SK-MEL-5 (cell line): ENCODE measurements at places on chromosomes 4 and X. TPM values are rescaled to one million over a fixed set of nuclear protein-coding genes. Genes with fewer than 3 reads are reported as not detected.

PDLIM3 gene
- 73.2 and 79.0 TPM in 2 replicates for total RNA-seq

SMIM10L2A gene
- 0.03 TPM in 1 of 2 replicates, not detected in the other for total RNA-seq

ZDHHC15 gene
- 0.16 TPM in 1 of 2 replicates, not detected in the other for total RNA-seq

MSX1 gene
- total RNA-seq = 4.3 and 4.5 TPM in 2 replicates

LEF1 gene
- 91.7 and 101 TPM in 2 replicates for total RNA-seq

ZNF518B gene
- 19.6 and 22.5 TPM in 2 replicates for total RNA-seq

PHKA1 gene
- total RNA-seq = 4.0 and 4.1 TPM in 2 replicates

TLR10 gene
- 0.08 TPM in 1 of 2 replicates, not detected in the other for total RNA-seq

HSFX3 gene
- not detected in 2 replicates for total RNA-seq

XIAP gene
- total RNA-seq = 38.3 and 40.3 TPM in 2 replicates

GEMIN8 gene
- 15.0 and 15.9 TPM in 2 replicates for total RNA-seq

SPANXN4 gene
- total RNA-seq = 0.90 and 2.5 TPM in 2 replicates

PCDH10 gene
- total RNA-seq = 0.08 and 0.29 TPM in 2 replicates

FAT1 gene
- total RNA-seq = 78.0 and 88.9 TPM in 2 replicates

DIPK2B gene
- not detected in 2 replicates for total RNA-seq

MND1 gene
- total RNA-seq = 12.3 and 13.7 TPM in 2 replicates

FABP2 gene
- not detected in 2 replicates for total RNA-seq

NR3C2 gene
- 0.32 and 0.67 TPM in 2 replicates for total RNA-seq
